ENCODE measurements at places on chromosomes 3 and 15. TPM values are rescaled to one million over a fixed set of nuclear protein-coding genes. Genes with fewer than 3 reads are reported as not detected.

The ARGFX gene
- total RNA-seq: not detected

DNA sequence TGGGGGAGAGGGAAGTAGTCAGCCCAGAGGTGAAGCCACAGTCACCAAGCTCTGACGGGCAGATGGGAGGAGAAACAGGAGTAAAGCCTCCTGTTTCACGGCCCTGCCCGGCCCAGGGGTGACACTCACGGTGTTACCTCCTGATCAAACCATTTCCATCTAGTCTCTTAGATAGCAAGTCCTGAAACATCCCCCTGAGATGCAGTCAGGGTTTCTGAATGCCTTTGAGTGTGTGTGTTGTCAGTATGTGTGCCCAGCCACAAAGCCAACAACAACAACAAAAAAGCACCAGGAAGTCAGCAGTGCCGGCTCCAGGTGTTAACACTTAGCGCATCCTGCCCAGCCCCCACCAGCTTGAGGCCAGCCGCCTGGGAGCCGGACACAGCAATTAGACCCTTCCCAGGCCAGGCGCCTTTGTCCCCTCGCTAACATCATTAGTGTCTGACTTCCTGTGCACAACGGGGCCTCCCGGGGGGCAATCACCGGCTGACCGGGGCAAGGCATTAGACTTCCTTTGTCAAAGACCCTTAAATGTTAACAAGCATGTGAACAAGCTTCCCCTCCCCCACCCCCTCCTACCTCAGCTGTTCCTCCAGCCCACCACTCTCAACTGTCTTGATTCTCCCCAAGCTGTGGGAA, 34.5 kb downstream of the IL17RD start:
- DNase-seq: peak; percentile 21

DNA sequence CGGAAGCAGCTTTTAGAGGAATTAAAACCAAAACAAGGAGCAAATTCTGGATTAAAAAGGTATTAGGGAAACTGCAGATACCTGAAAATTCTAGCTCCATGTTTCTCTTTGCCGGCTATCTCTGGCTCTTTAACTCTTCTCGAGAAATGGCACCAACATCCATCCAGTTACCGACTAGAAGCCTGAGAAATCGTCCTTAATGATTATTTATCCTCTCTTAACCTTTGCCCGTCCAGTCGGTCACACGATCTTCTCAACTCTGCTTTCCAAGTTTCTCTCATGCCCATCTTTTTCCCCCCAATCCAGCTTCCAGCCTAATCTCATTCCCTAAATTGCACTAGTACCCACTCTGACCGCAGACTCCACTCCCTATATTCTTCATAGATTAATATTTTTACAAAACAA, 596 bp upstream of the SGO1 start:
- DNase-seq: no peak

DNA sequence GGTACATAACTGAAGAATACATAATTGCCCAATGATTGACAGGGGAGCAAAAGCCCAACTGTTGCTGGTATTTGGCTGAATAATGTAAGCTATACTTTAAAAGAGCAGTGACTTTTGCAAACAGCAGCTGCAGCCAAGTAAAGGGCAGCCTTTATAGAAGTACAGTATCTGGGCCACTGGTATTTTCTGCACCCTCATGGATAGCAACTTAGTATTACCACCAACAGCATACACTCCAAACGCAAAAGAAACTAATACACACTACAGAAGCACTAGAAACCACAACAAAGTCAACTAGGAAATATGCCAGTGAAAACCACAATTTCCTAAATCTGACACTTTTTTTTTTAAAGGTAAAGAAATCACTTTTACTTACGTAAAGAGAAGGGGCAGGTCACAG, 206.1 kb downstream of the TIGIT start:
- no peak for DNase-seq

- no peak for DNase-seq
These were observed 245.2 kb upstream of the ARPP21 start for GRCh38 chr3:35393901-35394799.

DNA sequence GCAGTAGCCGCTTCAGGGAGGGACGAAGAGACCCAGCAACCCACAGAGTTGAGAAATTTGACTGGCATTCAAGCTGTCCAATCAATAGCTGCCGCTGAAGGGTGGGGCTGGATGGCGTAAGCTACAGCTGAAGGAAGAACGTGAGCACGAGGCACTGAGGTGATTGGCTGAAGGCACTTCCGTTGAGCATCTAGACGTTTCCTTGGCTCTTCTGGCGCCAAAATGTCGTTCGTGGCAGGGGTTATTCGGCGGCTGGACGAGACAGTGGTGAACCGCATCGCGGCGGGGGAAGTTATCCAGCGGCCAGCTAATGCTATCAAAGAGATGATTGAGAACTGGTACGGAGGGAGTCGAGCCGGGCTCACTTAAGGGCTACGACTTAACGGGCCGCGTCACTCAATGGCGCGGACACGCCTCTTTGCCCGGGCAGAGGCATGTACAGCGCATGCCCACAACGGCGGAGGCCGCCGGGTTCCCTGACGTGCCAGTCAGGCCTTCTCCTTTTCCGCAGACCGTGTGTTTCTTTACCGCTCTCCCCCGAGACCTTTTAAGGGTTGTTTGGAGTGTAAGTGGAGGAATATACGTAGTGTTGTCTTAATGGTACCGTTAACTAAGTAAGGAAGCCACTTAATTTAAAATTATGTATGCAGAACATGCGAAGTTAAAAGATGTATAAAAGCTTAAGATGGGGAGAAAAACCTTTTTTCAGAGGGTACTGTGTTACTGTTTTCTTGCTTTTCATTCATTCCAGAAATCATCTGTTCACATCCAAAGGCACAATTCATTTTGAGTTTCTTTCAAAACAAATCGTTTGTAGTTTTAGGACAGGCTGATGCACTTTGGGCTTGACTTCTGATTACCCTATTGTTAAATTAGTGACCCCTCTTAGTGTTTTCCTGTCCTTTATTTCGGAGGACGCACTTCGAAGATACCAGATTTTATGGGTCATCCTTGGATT, at the start of gene MLH1:
Gene MLH1, plus strand, starts transcription at position 193 of the 958 bp plus-strand sequence. Its CDS starts 30 bp downstream, at position 223.
- DNase-seq: peak; percentile 100

Measured in heart right ventricle (tissue), 16 donors.